CD4-positive, alpha-beta T cell treated with Interleukin-21 for 1 hour (primary cell): ENCODE measurements at places on chromosomes 7 and 10.

DNA sequence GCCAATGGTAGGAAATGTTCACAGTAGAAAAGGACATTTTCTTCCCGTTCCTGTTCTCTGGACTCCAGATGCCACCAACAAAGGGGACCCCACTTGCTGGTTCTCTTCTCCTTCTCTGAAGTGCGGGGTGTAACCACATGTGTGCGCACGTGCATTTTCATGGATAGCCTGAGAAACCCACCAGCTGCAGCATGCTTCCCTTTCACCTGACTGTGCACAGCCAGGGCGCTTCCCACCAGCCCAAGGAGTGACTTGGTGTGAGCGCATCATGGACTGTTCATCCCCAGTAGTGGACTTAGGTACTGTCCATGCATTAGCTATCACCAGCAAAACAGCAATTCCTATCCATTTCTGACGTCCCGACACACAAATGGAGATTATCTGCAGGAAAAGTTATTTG is 29.6 kb upstream of the DPYSL4 start:
- no peak for DNase-seq

- DNase-seq: no peak
Observed at GRCh38 chr10:92662848-92663247, 26.9 kb upstream of the HHEX start.

DNA sequence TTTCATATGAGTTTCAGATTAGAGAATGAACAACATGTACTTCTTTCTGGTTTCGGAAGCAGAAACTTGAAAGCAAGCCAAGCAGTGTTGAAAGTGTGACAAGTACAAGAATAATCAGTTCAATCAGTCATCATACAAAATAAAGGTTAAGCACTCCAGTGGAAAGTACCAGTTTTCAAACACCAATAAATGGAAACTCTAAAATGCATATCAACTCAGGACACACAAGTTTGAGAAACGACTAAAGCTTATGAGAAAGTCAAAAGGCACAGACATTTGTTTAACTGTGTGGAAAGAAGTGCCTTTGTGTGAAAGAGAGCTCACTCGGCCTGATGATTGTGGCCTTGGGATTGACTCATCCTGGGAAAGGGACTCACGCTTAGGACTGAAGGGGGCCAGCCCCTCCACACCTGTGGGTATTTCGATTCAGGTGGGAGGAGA is 60.6 kb upstream of the AKR1C1 start:
- DNase-seq: no peak

DNA sequence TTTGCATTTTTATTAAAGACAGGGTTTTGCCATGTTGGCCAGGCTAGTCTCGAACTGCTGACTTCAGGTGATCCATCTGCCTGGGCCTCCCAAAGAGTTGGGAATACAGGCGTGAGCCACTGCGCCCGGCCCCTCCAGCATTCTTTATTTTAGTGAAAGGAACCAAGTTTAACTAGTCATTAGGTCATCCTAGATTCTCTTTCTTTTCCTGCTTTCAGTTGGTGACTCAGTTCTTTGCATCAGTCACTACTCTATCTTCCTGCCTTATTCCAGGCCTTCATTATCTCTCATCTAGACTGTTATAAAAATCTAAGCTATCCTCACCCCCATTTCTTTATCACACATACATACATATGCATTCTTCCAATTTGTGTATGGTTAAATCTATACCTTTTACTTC is 63.7 kb downstream of the PRSS58 start:
- no peak for DNase-seq

DNA sequence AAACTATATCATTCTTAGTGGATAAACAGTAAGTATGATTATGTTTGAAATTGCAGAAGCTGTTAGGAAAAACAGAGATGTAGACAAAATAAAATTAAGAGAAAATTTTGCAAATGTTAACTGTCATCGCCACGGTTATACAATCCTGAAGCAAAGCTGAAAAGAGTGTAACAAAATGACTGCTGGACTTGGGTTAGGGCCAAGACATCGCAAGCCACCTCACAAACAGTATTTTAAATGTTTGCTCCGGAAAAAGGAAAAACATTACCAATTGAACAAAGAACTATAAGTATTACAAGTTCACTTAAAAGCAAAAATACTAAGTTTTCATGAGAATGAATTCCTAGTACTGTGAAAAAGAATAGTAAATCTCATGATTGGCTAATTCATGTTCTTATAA is 60.0 kb downstream of the FAM13C start:
- no peak for DNase-seq

DNA sequence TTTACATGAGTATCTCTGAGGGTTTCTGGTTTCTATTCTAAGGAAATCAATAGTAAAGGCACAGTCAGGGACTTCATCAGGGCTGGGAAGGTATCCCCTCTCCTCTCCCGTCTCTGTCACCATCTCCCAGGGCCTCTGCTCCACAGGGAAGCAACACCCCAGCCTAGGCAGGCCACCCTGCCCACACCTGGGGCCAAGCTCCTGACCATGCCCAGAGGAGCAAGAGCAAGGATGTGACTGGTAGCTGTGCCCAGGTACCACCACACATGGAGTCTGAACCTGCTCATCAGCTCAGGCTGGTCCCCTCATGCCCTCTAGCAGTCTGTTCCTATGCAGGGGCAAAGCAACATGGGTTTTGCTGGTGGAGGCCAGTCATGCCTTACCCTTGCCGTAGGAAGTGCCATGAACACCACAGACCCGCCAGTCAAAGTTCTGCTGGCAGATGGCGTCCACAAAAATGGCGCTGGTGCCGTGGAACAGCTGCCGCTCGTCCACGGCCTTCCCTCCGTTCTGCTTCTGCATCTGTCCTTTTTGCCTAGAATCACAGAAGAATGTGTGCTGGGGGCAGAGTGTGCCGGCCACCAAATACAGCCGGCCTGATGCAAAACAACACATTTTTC is 36.8 kb downstream of the PARP12 start:
- DNase-seq: no peak
